Aorta (tissue), 5 donors: ENCODE measurements at places on chromosomes 6 and 20. TPM values are rescaled to one million over a fixed set of nuclear protein-coding genes. Genes with fewer than 3 reads are reported as not detected.

The PTPRT gene
- total RNA-seq, result 0.18 TPM

The UBE2C gene
- total RNA-seq, result 1.0 TPM

GRCh38 chr6:139243536-139243935 lies 48.3 kb downstream of the TXLNB start:
- no peak for DNase-seq

DNA sequence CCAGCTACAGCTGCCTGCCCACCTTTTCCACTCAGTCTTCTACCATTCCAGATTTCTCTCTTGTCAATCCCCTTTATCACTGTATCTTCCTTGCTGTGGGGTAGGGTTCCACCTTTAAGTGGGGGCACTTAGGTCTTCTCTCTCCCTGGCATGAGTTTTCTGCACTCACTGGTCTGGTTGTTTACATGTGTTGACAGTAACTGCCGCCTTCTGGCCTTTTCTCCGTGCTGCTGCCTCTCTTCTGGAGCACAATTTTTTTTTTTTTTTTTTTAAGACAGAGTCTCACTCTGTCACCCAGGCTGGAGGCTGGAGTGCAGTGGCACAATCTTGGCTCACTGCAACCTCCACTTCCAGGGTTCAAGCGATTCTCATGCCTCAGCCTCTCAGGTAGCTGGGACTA lies 12.0 kb downstream of the RNF114 start:
- no peak for DNase-seq

DNA sequence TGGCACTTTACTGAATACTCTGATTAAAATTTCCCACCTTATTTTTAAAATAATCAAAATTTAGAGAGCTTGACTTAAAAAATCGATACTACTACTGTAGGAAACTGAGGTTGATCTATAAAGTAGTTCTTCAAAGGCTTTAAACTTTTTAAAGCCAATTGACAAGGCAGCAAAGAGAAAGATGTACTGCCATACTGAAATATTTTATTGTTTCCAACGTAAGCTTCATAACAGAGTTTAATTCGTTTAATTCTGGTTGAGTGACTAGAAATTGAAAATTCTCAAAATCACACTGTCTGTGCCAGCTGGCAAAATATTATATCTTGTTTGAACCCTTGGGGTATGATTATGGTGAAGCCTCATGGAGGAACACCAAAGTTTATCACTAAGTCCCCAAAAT lies 207.6 kb downstream of the UNC5CL start:
- DNase-seq, result no peak

DNA sequence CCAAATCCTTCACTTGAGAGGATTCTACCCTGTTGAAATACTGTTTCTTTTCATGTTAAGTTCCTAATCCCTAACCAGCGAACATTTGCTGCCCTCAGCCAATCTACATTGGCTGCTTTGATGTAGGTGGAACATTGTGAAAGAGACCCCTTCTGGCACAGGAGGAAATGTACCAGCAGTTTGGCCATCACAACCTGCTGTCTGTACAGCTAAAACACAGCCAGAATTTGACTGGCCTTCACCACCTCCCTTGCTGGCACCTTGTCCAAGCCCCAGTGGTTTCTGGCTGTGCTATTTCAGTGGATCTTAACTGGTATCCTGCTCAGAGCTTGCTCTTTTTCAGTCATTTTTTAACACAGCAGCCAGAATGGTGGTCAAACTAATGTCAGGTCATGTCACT lies 202.1 kb upstream of the EPHA7 start:
- DNase-seq, result no peak

- no peak for DNase-seq
Observed at GRCh38 chr6:33694401-33694931, 17.0 kb downstream of the UQCC2 start.

DNA sequence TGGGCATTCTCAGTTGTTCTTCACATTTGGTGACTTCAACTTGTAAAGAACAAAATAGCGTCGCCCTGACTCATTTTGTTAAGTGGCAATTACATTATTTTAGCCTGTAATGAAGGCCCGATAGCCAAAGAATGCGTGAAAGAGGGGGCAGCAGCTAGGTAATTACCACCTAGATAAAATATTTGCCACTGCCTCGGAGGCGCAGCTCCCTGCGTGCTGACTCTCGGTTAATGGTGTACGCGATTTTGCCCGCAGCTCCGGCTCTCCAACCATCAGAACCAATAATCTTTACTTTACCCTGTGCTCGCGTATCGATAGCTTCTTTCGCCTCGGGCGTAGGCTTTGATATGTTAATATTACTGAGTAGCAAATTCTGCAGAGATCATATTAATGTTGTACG lies 8.7 kb downstream of the TFAP2D start:
- no peak for DNase-seq

GRCh38 chr6:158808442-158808833 lies 10.7 kb downstream of the EZR start:
- no peak for DNase-seq

DNA sequence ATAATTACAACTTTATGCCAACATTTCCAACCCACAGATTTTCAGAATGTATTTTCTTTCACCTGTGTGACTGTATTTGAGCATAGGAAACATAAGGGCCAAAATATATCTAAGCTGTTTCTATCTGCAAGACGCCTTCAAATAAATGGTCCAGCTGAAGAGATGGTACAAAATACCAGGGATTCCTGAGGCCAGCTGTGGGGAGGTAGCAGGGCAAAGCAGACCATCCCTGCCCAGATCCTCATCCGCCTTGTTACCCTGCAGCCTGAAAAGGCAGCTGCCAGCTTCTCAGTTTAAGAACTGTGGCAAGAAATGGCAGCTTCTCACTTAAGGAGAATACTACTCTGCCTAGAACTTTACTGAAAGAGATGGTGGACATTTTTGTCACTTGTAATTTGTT lies 143.3 kb downstream of the KHDC1L start:
- DNase-seq, result no peak

- peak; percentile 87 for DNase-seq
Observed at GRCh38 chr20:5504061-5504739, 187.4 kb upstream of the PROKR2 start.

DNA sequence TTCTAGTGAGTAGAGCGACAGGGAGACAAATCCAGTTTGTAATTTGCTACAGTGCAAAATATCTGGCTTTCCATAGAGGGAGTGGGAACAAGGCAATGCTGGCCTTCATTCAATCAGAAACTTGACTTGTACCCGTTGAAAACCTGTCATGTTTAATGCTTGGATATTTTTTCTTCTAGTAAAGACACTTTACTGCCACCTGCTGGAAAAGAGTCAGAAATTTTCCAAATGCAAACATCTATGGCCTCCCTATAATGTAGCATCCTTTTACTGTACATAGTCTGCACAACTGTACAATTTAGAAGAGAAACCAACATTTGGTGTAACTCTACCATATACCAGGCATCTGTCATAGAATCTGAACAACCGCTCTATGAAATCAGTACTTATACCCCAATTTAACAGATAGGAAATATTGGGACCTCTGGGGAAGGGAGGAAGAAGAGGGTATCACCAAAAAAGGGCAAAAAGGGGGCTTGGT lies 16.7 kb upstream of the TBC1D20 start:
- DNase-seq, result no peak
